ENCODE measurements at places on chromosomes 2 and 18. TPM values are rescaled to one million over a fixed set of nuclear protein-coding genes. Genes with fewer than 3 reads are reported as not detected.

DNA sequence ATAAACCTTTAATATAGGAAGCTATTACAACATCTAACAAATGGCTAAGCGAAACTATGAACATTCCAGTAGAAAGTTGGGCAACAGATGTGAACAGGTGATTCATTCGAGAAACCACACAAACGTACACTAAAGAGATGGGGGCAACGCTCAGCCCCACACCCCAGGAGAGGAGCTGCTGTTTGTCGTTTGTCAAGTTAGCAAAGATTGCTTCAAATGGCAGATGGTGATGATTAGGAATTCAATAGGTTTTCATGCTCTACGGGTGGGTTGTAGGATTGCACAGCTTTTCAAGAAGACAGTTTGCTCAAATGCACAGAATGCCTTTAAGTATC lies 154.7 kb upstream of the HDAC4 start:
- H3K27me3 ChIP-seq = no peaks in the 10 kb centered on the region
- H3K4me3 ChIP-seq = no peak overlapping the region
- no peaks in the 10 kb centered on the region for H3K4me1 ChIP-seq
- no peak overlapping the region for H3K27ac ChIP-seq
- no peaks in the 10 kb centered on the region for H3K36me3 ChIP-seq
- no peak for DNase-seq

The GPR75 gene
- total RNA-seq = 1.2 TPM

DNA sequence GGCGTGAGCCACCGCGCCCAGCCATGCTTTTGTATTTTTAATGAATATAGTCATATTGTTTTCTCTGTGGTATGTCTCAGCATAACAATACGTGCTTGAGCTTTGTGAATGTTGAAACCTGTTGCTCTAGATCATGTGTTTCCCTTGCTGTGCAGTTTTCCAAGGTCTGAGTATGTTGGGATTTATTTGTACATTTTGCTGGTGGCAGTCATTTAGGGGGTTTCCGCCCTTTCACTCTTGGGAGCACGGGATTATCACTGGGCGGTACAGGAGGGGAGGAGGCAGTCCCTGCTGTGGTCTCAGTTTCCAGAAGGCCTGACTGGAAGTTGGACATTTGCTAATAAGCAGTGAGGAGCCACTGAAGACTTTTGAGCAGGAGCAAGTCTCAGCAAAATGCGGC lies 24.9 kb upstream of the CATIP start:
- no peak for DNase-seq
- H3K27ac ChIP-seq = peak overlapping the region; percentile 59
- H3K4me1 ChIP-seq = no peaks in the 10 kb centered on the region
- no peaks in the 10 kb centered on the region for H3K27me3 ChIP-seq

- H3K4me3 ChIP-seq = no peak overlapping the region
- no peak for DNase-seq
Observed at GRCh38 chr2:108554528-108554927, 20.3 kb downstream of the LIMS1 start.

GRCh38 chr2:170224692-170225294 lies 46.8 kb downstream of the MYO3B start:
- no peaks in the 10 kb centered on the region for H3K4me1 ChIP-seq
- H3K4me3 ChIP-seq = no peak overlapping the region
- no peak for DNase-seq
- no peaks in the 10 kb centered on the region for H3K27me3 ChIP-seq
- H3K27ac ChIP-seq = no peak overlapping the region

The EGR4 gene
- not detected for total RNA-seq

GRCh38 chr18:69257861-69258458 lies 142.7 kb upstream of the DOK6 start:
- no peak for DNase-seq
- no peak overlapping the region for H3K27ac ChIP-seq
- no peaks in the 10 kb centered on the region for H3K4me1 ChIP-seq
- H3K4me3 ChIP-seq = no peak overlapping the region
- H3K36me3 ChIP-seq = no peaks in the 10 kb centered on the region
- no peaks in the 10 kb centered on the region for H3K27me3 ChIP-seq

DNA sequence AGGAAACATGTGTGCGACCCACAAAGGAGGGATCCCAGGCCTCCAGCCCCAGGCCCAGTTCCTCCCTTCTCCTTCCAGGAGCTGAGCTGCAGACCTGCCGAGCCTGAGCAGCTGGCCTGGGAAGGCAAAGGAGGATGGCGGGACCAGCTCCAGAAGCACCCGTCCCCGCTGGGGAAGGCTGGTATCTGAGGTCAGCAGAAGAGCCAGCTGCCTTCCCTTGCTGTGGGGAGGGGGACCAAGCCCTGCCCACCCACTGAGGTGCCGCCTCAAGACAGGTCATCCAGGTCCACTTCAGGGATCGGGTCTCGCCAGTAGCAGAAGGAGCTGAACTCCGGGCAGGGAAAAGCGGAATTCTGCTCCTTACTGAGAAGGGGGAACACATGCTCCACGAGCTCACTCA lies 73.2 kb downstream of the EMILIN2 start:
- H3K27me3 ChIP-seq = no peaks in the 10 kb centered on the region
- DNase-seq = peak; percentile 44
- H3K36me3 ChIP-seq = peaks cover 98% of the 10 kb centered on the region
- H3K27ac ChIP-seq = no peak overlapping the region
- no peak overlapping the region for H3K4me3 ChIP-seq
- H3K4me1 ChIP-seq = no peaks in the 10 kb centered on the region

DNA sequence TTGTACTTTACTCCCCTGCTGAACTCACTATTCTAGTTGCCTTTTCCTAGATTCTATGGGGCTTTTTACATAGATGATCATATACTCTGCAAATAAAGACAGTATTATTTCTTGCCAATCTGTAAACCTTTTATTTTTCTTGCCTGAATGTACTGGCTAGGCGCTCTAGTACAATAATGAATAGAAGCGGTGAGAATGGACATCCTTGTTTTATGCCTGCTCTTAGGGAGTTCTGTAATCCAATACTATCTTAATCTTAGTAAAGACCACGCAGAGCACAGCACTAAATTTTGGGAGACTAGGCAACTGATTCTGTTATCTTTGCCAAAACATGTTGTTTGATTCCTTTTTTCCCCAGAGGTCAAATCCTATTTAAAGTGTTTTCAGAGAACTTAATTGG lies 7.0 kb downstream of the KRCC1 start:
- DNase-seq = no peak
- peaks cover 8% of the 10 kb centered on the region for H3K4me1 ChIP-seq
- H3K27ac ChIP-seq = no peak overlapping the region
- H3K36me3 ChIP-seq = no peaks in the 10 kb centered on the region
- H3K27me3 ChIP-seq = no peaks in the 10 kb centered on the region

The TYMS gene
- total RNA-seq = 8.1 TPM

The PSMG2 gene
- 31.8 TPM for total RNA-seq

- H3K4me1 ChIP-seq = no peaks in the 10 kb centered on the region
- DNase-seq = no peak
- no peak overlapping the region for H3K4me3 ChIP-seq
Observed at GRCh38 chr18:7072593-7072992, 45.0 kb downstream of the LAMA1 start.

The DSG2 gene
- 27.0 TPM for total RNA-seq

DNA sequence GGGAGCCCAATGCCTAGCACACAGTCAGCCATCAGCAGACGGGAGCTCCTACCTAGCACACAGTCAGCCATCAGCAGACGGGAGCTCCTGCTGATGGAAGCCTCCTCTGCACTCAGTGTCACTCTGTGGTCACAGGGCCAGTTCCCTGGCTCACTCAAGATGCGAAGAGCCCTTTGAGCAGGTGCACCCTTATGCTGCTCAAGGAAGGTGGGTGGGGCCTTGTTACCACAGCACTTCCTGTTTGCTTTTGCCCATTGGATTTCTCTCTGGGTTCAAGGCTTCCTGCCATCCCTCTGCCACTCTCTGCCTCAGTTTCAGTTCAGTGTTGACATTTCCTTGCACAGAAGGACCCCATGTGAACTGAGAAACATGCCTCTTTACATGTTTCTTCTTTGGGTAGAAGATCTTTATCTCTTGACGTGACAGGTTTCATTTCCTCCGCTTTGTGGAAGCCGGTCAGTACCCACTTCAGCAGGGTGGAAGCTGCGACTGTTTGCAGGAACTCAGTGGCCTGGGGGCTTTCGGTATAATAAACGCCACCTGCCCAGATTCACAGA lies 11.6 kb downstream of the TRIB2 start:
- no peaks in the 10 kb centered on the region for H3K27me3 ChIP-seq
- no peak overlapping the region for H3K27ac ChIP-seq
- H3K4me1 ChIP-seq = no peaks in the 10 kb centered on the region
- DNase-seq = no peak
- H3K4me3 ChIP-seq = no peak overlapping the region
- no peaks in the 10 kb centered on the region for H3K36me3 ChIP-seq

GRCh38 chr2:221517696-221518151 lies 54.4 kb downstream of the EPHA4 start:
- H3K27me3 ChIP-seq = no peaks in the 10 kb centered on the region
- no peak for DNase-seq
- H3K36me3 ChIP-seq = no peaks in the 10 kb centered on the region
- H3K4me1 ChIP-seq = no peaks in the 10 kb centered on the region

DNA sequence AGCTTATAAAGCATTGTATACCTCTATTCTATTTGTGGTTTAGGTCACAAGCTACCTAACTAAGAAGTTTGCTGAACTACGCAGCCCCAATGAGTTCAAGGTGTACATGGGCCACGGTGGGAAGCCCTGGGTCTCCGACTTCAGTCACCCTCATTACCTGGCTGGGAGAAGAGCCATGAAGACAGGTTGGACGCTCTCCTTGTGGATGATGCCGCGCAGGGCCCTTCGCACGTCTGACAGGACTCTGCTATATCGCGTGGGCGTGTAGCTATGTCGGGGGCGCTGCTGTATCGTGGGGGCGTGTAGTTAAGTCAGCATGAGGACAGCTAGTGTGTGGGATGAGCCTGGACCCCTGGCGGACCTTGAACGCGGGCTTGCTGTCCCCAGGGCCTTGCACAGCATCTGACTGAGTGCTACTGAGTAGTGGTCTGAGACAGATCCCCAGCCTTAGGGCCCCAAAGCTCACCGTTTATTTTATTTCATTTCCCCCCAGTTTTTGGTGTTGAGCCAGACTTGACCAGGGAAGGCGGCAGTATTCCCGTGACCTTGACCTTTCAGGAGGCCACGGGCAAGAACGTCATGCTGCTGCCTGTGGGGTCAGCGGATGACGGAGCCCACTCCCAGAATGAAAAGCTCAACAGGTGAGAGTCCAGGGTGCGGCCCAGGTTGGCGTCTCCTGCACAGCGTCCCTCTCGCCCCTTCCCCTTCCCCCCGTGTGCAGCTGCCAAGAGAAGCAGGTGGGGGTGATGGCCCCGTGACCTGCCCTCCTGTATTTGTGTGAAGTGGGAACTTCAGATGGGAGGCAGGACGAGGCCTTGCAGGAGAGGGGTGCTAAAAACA lies 15.6 kb upstream of the CNDP1 start:
- peaks cover 19% of the 10 kb centered on the region for H3K36me3 ChIP-seq
- H3K4me3 ChIP-seq = no peak overlapping the region
- H3K27ac ChIP-seq = no peak overlapping the region
- H3K4me1 ChIP-seq = no peaks in the 10 kb centered on the region
- peak; percentile 38 for DNase-seq

The CERKL gene
- not detected for total RNA-seq

The CRYGD gene
- total RNA-seq = not detected
